ENCODE measurements at places on chromosomes 1 and 21.

DNA sequence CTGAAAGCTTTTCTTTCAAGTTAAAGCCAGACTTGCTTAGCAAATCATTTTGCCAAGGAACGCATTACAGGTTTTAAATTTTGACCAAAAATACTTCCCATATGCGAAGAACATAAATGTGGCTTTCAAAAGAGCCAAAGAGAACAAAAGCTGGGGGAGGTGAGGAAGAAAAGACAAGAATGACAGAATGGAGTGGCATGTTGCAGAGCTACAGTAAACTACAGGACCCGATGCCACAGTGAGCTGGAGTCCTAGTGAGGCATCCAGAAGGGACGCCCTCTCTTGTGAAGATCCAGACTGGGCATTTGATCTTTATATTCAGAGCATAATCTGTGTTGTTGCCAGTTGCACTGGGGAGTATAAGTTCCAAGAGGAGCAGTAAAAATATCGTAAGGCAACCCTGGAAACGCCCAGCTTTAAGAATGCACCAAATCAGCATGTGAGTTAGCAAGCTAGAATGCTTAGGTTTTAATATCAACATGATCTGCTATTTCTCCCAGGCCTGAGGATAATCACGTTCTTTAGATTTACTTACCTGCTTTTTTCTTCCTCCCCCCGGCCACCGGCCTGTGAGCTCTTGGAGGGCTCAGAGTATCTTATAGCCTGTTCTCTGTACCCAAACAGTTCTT is 48.4 kb upstream of the HOOK1 start:
- DNase-seq: no peak

DNA sequence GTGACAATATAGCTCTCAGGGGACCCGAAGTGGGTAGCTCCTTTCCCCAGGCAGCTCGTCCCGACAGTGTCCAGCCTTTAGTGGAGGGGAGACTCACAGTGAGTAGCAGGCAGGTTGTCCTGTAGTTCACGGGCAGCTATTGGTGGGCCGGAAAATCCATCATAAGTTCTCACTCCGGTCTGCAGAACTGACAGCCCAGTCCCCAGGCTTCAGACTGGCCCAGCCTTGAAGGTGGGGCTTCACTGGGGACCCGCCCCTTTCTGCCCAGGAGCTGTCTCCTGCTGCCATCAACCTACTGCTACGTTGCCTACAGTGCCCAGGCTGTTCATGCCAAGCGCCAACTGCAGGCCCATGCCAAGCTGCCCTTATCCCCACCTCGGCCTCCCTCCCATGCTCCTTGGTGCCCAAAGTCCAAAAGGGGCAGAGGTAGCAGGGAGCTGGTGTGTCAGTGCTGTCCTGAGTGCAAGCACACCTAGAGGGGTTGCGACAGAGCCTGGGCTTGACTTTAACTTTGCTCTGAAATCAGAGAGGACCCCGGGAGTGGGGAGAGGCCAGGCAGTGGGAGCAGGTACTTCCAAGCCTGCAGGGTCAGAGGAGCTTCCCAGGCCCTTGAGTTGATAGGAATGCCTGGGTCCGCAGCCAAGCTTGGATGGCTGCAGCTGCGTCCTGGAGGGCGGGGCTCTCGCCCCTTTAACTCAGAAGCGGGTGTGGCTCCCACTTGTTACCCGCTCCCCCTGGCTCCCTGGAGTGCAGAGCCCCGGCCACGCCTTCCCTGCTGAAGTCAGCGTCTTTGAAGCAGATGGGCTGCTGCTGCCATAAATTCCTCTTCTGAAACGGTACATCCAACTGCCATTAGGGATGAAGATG is 1144.3 kb upstream of the NCAM2 start:
- DNase-seq: peak; percentile 34

- no peak for DNase-seq
Observed at GRCh38 chr1:14605945-14606344, 7.5 kb downstream of the KAZN start.

- no peak for DNase-seq
Observed at GRCh38 chr1:146001709-146002108, 5.3 kb upstream of the TXNIP start.

- no peak for DNase-seq
Observed at GRCh38 chr1:205965036-205965884, 22.0 kb upstream of the SLC26A9 start.

GRCh38 chr1:109984190-109984455 is 442 bp upstream of the AHCYL1 start:
- no peak for DNase-seq

DNA sequence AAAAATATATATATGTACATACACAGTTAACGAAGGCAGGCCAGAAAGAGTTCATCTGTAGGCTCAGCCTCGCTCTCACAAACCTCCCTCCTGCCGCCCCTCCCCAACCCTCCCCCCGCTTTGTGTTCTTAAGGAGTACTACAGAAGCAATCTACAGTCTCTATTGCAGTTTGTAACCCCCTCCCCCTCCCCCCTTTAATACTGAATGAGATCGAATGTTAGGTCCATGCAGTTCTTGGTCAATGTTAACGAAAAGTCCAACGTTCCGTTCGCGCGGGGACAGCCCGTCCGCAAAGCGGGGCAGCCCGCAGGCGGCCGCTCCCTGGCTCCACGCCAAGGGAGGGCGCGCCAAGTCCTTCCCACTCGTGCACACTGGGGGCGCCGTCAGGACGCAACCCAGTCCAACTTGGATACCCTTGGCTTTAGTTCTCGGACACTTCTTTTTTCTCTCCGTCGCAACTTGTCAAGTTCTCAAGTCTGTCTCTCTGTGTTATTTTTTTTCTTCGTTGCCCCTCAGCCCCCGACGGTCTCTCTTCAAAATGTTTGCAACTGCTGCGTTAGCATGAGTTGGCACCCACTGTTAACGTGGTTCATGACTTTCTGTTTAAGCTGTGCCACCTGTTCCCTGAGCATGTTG is 2.2 kb downstream of the JUN start:
- peak; percentile 84 for DNase-seq

DNA sequence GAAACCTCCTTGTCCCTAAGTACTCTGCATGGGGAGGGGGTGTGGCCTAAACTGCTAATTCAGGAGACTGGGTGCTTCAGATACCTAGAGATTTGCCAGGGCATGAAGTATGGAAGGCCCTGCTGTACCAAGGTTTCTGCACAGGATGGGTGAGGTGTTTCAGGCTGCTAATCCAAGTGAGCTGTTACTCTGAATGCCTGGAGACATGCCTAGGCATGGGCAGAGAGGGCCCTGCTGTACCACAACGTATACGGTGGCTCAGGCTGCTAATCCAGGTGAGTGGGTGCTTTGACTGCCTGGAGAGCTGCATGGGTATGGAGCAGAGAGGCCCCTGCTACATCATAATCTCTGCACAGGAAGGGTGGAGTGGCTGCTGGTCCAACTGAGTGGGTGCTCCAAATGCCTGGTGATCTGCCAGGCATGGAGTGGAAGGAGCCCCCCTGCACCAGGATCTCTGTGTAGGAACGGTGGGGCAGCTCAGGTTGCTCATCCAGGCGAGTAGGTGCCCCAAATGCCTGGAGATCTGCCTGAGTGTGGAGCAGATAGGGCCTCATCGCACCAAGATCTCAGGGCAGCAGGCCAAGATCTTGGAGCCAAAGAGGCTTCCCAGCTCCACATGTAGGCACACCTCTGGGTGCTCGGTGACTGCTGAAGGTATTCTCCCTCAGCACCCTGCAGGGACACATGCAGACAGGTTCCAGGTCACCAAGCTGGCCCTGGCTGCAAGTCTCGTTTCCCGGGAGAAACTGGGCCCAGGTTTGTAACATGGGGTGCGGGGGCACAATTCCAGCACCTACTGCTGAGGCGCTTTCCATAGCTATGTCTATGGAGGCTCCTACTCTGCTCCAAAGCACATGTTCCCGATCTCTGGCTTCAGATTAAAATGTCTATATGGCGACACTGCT is 252.5 kb upstream of the PLXNA2 start:
- no peak for DNase-seq

DNA sequence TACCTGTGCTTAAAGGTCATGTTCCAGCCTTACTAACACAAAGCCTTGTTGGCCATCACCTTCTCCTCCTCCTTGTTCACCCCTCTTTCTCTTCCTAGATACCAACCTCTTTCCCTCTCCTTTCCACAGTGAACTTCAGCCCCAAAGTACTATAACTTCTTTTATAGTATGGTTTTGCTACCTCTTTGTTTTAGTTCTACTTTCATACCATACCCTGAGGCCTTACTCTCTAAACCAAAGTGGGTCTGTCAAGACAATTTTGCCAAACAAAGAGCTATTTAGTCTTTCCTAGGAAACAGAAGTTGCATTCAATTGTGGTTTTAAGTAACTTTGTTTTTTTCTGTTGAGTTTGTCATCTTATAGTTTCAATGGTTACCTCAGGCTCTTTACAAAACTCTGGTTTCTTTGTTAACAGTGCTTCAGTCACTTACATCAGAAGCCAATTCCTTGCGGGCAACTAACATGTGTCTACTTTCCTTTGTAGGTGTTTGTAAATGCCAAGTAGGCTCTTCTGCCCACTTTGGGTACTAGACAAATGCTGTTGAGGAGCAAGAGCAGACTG is 623.9 kb upstream of the PKN2 start:
- no peak for DNase-seq

DNA sequence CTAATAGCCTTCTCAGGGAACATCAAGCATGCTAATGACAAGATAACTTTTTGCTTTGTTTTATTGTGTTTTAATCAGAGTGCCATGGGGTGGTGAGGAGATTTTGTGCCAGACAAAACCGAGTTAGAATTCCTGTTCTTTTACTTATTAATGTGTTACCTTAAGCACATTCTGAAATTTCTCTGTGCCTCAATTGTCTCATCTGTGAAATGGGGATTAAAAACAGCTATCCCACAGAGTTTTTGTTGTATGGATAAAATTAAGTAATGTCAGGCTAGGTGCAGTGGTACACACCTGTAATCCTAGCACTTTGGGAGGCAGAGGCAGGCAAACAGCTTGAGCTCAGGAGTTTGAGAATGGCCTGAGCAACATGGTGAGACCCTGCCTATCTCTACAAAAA is 138.0 kb downstream of the PROX1 start:
- DNase-seq: no peak

DNA sequence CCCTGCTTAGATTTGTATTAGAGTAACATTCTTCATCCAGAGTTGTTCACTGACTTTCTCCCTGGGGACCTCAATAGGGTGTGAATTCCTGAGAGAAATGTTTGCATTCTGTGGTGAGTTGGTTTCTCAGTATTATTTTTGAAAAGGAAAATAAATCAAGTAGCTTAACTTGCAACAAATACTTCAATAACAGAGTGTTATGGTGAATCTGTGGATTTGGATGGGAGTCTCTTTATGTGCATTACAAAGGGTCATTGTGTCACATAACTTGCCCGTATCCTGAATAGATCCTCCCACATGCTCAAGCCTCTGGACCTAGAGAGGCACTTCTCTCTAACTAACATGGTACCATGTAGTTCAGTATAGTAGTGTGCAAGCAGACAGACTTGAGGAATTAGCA is 68.4 kb upstream of the IPO9 start:
- no peak for DNase-seq

DNA sequence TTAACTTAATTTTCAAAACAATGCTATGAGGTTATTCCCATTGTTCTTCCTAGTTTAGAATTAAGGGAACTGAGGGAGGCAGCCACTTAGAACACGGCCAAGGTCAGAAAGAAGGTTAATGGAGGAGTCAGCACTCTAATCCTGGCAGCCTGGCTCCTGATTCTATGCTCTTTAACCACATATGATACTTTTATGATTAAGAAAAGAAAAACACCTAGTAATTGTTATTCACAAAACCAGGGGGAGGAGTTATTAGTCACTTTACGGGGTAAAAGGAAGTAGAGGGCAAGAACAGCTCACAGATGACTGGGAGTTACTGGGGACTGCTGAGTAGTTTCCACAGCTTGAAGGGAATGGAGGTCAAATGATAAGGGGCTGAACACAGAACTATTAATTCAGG is 38.6 kb downstream of the GADD45A start:
- DNase-seq: no peak

GRCh38 chr1:41435570-41436178 is 48.8 kb downstream of the EDN2 start:
- no peak for DNase-seq

DNA sequence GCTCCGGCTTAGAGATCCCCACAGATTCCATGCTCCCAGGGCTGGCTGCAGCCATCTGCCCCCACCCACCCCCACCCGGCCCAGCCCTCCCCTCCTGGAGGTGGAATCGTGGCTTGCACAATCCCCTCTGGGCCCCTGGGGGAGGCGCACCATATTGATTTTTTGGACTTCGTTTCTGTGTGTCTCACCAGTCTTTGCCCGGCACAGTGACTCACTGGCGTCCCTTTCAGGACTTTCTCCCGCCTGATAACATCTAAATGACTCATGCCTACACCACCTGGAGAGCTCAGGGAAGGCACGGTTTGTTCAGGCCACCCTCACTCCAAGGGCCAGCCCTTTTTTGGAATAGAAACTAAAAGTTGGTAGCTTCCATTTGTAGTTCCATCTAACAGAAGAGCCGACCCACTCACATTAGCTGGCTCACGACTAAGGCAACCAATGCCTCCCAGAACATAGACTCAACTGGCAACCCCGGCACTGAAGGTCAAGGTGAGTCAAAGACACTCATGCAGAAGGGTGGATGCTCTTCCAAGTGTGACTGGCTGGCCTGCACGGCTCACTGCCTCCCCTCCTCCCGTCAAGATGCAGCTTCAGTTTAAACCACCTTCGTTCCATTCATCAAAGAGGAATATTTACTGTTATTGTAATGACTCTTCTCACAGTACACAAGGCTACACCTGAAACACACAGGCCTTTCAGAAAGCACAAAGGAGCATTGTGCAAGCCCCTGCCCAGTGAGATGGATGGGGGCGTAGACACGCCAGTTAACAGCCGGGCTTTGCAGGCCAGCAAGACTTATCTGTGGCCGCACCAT is 18.1 kb upstream of the ETS2 start:
- DNase-seq: no peak

GRCh38 chr1:208393826-208394225 is 149.6 kb upstream of the PLXNA2 start:
- DNase-seq: no peak

GRCh38 chr21:31873696-31874599 is 1.1 kb downstream of the HUNK start:
- peak; percentile 78 for DNase-seq

- DNase-seq: no peak
Observed at GRCh38 chr1:154263465-154264332, 8.7 kb upstream of the HAX1 start.

DNA sequence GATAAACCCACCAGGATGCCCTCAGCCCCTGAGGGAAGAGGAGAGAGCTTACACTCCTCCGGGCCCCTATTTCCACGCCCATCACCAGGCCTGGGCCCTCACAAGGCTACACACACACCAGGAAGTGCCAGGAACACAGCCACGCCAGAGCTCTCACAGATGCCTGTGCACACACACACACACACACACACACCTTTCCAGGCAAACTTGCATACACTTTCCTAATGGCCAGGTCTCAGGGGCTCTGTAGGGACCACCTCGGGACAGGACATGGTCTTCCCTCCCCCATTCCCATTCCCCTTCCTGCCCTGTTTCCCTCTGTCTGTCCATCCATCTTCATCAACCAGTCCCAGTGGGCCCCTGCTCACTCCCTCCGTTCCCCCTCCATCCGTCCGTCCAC is 9.7 kb upstream of the EPHA2 start:
- no peak for DNase-seq

- DNase-seq: no peak
Observed at GRCh38 chr1:66788231-66788939, 12.7 kb downstream of the INSL5 start.
